A172 (cell line): ENCODE measurements at places on chromosomes 11 and 22. TPM values are rescaled to one million over a fixed set of nuclear protein-coding genes. Genes with fewer than 3 reads are reported as not detected.

Gene C11orf87
- total RNA-seq = not detected in 2 replicates

Gene SEPTIN3
- total RNA-seq = 7.7 and 8.3 TPM in 2 replicates

Gene CCDC15
- total RNA-seq = 3.7 and 4.1 TPM in 2 replicates

Gene GNG3
- total RNA-seq = not detected in 2 replicates

Gene CHADL
- 0.53 TPM in 1 of 2 replicates, not detected in the other for total RNA-seq

DNA sequence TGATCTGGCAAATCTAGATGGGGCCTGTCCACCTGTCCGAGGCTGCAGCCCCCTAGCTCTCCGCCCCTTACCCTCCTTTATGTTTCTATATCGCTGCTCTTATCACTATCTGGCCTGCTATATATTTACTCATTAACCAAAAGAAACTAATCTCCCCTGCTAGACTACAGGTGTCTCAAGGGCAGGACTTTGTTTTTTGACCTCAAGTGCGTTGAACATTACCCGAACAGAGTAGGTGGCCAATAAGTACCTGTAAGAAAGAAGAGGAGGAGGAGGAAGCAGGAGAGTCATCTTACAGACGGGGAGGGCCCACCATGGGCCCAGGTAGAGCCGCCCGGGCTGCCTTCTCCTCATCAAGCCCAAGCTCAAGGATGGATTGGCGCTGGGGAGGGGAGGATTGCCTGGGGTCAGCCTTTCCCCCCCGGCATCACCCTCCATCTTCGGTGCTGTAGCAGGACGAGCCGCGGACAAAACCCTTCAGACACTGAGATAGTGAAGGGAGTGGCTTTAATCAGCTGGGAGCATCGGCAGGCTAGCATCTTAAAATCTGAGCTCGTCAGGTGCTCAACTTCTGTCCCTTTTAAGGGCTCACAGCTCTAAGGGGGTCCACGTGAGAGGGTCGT, 1.2 kb upstream of the P2RY6 start:
- no peak for DNase-seq

GRCh38 chr22:22663861-22664800, 19.7 kb downstream of the GGTLC2 start:
- DNase-seq = no peak

- no peak for DNase-seq
Measured at GRCh38 chr11:57111619-57112018, 70.1 kb upstream of the LRRC55 start.

GRCh38 chr11:118889797-118890196, 6.1 kb downstream of the CXCR5 start:
- DNase-seq = no peak

DNA sequence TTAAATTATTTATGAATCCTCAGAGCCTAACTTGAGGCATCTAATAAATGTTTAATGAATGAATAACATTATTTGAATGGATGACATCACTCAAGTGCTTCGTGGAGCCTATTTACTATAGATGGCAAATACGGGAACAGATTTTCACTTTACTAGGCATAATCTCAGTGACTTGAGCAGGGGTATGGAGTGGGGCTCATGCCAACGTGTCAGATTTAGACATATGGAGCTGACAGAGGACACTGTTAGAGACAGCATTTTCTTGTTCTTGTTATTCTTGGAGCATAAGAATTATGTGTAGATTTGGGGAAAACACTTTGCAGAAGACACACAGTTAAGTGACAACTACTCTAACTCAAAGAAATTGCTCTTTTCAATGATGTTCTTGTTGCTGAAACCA, 78.5 kb downstream of the RDX start:
- no peak for DNase-seq

DNA sequence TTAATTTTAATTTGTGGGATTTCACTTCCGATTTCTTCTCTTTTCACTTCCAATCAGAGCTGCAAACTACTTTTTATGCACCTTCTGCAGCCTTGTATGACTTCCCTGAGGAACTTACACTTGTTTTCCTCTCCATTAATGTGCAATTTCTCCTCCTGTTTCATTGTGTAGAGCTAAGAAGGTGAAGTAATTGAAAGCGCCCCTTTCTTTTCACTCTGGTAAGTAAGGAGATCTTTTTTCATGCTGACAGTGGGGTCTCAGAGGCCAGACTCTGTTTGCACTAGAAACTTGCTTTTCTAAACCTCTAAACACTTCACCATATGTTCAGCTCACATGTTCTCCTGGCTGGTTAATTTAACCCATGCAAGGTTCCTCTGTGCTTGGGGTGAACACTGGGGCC, 117.0 kb downstream of the FANCF start:
- DNase-seq = no peak

DNA sequence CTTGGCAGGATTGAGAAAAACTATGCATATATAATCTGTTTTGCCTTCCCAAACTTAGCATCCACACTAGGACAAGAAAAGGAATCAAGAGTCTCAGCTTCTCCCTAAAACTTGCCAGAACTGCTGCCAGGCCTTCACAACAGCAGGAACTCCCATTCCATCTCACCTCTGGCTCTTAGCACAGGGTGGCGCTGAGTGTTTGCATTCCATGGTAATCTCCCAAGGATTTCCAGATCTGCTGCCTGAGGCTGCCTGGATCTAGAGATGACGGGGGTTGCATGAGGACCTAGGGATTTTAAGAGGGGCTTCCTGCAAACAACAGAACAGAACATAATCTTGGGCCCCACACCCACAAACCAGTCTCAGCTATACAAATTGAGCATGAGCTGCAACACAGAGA, 87.1 kb upstream of the OPCML start:
- DNase-seq = no peak

DNA sequence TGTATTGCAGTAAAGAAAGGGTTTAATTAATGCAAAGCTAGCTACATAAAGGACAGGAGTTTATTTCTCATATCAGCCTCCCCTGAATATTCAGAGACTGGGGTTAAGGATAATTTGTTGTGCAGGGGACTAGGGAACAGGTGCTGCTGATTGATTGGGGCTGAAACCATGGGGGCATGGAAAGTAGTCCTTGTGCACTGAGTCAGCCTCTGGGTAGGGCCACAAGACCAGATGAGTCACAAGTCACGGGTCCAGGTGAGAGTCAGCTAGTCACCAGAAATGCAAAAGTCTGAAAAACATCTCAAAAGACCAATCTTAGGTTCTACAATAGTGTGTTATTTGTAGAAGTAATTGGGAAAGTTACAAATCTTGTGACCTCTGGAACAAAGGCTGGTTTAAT, 32.9 kb upstream of the SYT13 start:
- peak; percentile 8 for DNase-seq

DNA sequence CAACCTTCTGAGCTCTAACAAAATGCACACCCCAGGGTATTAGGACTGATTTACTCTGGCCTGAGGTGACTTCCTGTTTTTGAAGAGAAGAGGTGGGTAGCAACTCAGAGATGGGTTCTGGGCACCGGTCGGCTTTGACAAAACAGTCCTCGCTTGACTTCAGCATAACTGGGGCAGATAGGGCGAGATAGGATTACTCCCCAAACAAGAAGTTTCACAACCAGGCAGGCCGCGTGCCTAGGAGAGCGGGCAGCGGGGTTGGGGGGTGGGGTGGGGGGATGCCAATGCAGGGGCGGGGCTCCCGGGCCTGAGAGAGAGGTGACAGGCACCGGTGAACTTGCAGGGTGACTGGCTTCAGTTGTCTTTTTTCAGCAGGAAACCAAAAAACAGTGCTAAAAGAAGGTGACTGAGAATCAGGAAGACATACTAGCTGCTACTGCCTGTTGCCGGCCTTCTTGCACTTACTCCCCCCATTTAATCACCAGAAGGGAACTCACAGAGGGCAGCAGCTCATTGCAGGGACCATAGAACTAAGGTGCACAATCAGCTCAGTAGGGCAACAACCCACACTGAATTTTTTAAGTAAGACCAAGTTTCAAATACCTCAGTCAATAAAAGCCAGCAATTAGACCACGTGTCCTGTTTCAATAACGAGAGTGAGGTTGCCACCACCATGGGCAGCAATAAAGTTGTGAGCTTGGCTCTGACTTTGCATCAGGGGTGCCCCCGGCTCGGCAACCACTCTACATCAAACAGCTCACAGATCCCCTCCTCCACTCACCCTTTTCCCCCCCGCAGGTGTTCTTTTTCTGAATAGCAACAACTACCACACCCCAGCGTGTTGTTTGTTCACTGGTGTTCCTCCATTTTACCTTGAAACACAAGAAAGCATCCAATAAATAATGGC, 37.2 kb upstream of the ETS1 start:
- DNase-seq = no peak

GRCh38 chr22:37534445-37534844, 15.2 kb upstream of the CARD10 start:
- DNase-seq = no peak

DNA sequence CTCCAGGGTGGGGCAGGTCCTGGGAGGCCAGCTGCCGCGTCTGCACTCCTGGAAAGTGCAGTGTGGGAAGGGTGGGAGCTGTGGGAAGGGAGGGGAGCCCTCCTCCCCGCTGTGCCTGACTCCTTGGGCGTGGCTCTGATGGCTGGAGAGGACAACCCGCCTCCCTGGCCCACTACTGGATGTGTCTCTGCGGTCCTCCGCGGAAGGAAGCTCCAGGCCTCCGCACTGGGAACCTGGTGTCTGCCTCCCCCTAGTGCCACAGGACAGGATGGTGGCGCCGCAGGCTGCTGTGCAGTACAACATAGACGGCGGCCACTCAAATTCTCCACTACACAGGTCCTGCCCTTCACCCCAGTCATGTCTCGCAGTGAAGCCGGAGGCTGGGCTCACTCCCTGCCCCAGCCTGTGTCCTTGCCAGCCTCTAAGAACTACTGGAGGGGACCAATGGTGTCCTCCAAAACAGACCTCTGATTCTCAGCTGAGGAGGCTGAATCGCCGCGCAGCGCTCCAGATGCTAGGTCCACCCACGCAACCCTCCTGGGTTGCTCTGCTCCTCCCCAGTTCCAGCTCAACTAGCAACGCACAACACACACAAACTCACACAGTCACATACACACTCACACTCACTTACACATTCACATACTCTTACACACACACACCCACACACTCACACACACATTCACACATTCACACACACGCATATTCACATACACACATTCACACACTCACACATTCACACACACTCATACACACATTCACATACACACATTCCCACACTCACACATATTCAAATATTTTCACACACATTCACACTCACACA, 12.4 kb upstream of the DSCAML1 start:
- peak; percentile 25 for DNase-seq

DNA sequence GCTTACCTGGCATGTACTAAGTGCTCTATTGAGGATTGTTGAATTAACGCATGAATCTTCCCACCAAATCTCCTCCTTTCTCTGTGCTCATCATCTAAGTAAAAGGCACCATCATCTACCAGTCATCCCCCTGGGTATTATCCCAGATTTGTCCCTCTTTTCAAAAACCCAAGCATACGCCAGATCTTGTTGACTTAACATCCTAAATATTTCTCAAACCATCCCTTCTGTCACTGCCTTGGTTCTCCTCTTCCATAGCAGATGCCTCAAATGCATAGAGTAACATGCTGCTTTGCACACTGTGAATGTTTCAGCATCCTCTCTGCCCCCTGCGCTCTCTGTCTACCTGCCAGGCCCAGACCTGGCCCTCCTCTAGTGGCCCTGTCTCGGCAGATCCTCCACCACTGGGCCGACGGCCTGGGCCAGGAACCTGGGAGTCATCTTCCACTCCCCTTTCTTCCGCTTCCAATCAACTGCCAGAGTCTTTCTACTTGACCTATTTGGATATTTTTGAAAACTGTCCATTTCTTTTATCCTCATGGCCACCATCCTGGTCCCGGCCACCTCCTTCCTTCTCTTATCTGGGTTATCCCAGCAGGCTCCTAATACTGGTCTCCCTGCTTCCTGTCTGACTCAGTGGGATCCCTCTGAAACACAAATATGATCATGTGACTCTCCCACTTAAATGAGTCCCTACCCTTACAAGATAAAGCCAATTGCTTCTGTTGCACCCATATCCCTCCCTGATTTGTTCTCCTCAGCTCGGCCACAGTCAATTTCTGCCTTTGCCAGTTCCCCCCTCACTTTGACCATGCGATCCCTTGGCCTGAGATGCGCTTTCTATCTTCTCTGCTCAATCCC, 3.4 kb upstream of the TAB1 start:
- no peak for DNase-seq
